ENCODE measurements at places on chromosomes 2 and 18.

DNA sequence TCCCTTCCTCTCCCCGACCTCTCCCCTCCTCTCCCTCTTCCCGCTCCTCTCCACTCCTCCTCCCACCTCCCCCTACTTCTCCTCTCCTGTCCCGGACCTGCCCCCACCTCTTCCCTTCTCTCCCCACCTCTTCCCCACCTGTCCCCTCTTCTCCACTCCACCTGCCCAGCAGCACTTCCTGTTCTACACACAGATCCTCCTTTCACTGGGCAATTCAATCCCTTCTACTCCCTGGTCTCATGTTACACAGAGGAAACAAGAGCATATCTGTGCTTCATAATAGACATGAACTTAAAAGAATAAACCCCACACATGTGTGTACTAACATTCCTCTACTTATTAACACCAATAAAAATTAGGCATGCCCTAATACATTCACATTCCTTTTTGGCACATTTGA lies 34.8 kb downstream of the TIMM21 start:
- peak; percentile 62 for DNase-seq

- DNase-seq = no peak
Observed at GRCh38 chr2:237697586-237698357, 70.4 kb downstream of the LRRFIP1 start.

- no peak for DNase-seq
Observed at GRCh38 chr2:15539999-15540398, 21.1 kb downstream of the NBAS start.

DNA sequence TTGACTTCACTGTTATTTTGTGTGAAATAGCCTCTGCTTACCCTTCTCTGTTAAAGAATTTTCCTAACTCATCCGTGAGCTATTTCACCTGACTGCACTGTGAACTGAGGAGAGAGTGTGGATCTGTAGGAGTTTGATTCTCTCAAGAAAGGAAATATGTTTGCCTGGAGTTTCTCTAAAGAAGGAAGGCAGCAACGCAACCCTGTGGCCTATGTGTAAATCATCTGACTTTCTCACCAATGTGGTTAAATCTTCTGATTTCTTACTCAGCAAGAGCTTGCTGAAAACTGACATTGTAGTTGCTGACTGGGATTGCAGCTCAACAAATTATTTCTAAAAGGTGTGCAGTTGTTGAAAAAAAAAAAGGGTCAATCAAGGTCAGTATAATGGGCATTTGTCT lies 153.9 kb upstream of the PELI1 start:
- DNase-seq = no peak

- peak; percentile 79 for DNase-seq
Observed at GRCh38 chr2:100242891-100243619, 79.2 kb downstream of the LONRF2 start.
